Stimulated activated CD8-positive, alpha-beta memory T cell treated with anti-CD3 and anti-CD28 coated beads, Interleukin-4, amount 100 ng/mL, for 4 hours (primary cell): ENCODE measurements at places on chromosomes 16 and 17.

DNA sequence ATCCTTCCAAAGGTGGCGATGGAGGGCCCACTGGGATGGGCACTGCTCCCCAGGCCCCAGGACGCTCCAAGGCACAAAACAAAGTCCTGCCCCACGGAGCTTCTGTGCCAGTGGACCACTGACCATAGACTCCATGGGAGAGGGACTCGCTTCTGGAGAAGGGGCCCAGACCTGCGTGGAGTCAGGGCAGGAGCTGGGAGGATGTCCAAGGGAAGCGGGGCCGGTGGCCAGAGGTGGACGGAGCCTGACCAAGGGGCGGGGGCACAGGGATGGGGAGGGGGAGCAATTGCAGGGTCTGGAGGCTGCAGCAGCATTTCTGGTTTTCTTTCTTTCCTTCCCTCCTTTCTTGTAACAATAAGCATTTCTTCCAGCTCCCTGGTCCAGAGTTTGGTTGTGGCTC, 14.1 kb downstream of the KCNJ12 start:
- DNase-seq: no peak

GRCh38 chr16:57485091-57485915, 990 bp downstream of the DOK4 start:
- DNase-seq: no peak

DNA sequence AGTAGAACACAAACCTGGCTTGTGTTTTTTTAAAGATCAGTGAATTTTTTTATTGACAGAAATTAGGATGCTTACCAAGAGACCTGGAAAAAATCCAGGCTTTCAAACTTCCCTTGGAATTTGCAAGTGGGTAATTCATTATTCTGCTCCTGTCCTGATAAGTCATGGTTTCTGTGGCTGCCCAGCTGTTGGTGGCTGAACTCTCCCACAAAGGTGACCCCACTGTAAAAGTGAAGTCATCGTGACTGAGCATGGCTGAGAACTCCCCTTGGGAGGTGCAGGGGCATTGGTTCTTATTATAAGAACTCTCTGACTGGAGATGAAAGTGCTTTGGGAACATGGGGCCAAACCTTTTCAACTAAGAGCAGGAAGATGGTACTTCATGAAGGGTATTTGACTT, 46.6 kb upstream of the TANC2 start:
- DNase-seq: no peak

- DNase-seq: no peak
Measured at GRCh38 chr16:89687092-89687940, 827 bp downstream of the CDK10 start.

DNA sequence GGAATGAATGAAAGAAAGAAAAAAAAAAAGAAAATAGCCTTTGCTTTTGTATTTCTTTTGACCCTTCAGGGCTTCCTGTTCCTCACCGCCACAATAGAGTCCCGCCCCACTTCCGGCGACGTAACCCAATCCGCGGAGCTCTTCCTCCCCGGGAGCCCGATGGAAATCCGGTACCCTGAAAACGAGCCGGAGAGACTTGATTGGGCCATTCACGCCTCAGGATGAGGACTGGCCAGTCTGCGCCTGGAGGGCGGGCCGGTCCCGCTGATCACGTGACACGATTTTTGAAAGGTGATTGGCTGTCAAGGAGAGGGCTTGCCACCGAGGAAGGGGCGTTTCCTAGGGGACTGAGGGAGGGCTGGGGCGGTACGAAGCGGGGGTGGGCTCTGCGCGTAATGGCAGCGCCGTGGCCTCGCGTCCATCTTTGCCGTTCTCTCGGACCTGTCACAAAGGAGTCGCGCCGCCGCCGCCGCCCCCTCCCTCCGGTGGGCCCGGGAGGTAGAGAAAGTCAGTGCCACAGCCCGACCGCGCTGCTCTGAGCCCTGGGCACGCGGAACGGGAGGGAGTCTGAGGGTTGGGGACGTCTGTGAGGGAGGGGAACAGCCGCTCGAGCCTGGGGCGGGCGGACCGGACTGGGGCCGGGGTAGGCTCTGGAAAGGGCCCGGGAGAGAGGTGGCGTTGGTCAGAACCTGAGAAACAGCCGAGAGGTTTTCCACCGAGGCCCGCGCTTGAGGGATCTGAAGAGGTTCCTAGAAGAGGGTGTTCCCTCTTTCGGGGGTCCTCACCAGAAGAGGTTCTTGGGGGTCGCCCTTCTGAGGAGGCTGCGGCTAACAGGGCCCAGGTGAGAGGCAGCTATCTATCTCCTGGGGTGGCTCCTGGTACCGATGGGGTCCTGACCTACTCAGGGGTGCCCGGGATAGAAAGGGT, at the start of the genes PSME3IP1 and RSPRY1:
Gene PSME3IP1, minus strand, starts transcription at position 95 of the 927 bp plus-strand sequence. CDS start 12,185 bp downstream, outside the sequence.
Gene RSPRY1, plus strand, starts transcription at position 385 of the 927 bp plus-strand sequence. CDS start 18,330 bp downstream, outside the sequence.
- peak; percentile 92 for DNase-seq

DNA sequence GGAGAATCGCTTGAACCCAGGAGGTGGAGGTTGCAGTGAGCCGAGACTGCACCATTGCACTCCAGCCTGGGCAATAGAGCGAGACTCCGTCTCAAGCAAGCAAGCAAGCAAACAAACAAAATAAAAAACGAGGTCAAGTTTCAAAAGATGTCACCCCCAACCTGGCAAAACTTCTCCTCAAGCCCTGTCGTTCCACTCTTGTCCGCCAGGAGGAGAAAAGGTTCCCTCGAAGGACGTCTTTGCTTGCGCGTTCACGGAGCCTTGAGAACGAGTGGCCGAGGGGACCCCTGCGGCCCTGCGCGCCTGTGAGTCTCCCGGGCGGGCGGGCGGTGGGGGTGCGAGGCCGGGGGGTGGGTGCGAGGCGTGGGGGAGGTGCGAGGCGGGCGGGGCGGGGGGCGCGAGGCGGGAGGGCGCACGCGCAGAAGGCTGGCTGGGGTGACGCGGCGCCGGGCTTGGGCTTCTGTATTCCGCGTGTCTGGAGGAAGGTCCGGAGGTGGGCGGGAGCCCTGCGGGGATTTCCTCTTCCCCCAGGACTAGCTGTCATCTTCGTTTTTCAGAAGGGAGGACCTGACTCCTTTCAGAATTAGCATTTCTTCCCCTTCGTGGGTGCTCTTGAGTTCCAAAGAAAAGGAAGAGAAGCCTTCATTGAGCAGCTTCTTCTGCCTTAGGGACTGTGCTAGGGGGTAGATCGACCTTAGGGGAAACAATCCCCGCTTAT, 3.7 kb downstream of the SLC52A1 start:
- peak; percentile 74 for DNase-seq
